ENCODE measurements at places on chromosomes 13 and 19.

DNA sequence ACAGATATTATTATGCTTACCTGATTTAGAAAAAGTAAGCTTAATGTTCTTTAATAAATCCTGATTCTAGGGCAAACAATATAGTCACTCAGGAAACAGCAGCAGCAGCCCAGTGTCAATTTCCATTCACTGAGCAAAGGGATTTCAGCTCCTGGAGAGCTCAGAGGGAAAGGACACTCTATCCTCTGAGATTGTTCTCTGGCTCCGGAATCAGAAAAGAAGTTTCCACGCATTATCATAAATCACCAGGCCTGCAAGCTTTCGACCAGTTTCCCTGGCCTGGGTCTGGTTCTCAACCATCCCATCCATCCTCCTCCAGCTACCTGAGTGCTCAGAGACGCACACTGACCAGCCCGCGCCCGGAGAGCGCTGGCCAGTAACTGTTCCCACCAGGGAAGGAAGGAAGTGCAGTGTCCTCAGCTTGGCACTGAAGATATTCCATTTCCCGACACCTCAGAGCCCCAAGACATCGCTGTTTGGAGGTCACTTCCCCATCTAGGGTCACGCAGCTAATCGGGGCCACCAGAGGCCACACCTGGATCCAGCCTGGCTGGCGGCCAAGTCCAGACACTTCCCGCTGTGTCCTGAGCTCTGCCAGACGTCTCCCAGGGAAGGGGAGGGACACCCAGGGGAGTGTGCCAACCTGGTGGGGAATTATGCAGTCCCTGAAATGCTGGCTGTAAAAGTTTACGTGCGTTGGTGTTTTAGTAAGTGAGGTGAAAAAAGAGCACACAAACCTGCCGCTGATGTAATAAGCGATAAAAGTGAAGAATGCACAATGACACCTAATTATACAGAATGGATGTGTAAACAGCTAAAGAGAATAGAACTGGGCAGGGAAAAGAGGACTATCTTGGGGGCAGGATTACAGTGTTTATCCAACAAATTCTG lies 29.1 kb downstream of the EPS15L1 start:
- DNase-seq = no peak

DNA sequence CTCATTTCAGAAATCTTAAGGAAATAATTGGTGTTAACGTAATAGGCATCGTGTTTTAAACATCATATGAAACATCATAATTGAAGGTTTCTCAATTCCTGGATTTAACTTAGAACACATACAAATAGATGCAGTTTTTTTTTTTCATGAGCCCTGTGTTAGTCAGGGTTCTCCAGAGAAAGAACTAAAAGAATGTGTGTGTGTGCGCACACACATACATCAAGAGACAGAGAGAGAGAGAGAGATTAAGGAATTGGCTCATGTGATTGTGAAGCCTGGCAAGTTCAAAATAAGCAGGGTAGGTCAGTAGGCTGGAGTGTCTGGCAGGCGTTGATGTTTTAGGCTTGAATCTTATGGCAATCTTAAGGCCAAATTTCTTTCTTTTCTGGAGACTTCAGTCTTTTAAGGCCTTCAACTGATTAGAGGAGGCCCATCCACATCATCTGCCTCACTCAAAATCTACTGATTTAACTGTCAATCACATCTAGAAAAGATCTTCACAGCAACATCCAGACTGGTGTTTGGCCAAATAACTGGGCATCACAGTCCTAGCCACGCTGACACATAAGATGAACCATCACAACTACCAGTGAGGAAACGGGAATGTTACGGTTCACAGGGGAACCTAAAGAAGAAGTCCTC lies 25.2 kb downstream of the SPATA13 start:
- no peak for DNase-seq

GRCh38 chr19:15199661-15200552 lies 888 bp downstream of the NOTCH3 start:
- no peak for DNase-seq

DNA sequence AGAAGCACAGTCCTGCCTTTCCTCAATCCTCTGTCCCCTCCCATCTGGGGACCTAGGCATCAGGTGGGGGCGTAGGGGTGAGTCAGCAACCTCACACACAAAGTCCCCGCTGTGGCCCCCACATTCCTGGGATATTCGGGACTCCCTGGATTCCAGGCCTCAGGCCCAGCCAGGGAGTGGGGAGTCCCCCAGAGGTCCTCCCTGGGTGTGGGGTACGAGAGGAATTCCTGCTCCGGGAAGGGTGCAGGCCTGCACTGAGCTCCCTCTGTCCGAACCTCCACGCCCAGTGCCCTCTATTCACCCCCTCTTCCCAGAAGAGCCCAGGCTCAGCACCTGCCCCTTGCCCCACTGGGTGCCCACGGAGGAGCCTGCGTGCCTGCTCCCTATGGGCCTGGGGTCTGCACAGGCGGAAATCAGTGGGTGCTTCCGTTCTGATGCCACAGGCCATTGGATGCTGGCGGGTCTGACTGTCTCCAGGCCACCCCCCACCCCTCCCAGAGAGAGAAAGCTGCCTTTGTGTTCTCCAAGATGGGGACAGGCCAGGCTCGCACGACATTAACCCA lies 3.4 kb downstream of the CADM4 start:
- DNase-seq = no peak

DNA sequence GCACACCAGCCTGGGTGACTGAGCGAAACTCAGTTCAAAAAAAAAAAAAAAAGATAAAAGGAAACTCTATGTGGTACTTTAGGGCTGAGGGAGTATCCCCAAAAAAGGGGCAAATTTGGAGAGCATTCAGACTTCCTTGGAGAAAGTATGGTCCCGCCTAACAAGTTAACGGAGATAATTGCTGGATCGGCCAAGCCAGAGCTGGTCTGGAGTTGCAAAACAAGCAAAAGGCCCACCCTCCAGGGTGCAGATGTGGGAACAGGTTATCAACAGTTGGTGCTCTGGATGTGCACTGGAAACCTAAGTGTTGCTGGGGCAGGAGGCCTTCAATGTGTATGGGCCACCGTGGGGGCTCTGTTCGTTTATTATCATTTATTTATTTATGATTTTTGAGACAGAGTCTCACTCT lies 2.8 kb downstream of the IQCN start:
- no peak for DNase-seq

GRCh38 chr13:98222081-98222554 lies 45.0 kb upstream of the RNF113B start:
- no peak for DNase-seq

GRCh38 chr13:102769679-102770078 lies 3.9 kb downstream of the TEX30 start:
- no peak for DNase-seq

- DNase-seq = no peak
These were observed 1500.4 kb downstream of the EFNB2 start for GRCh38 chr13:105035092-105035491.

- DNase-seq = no peak
These were observed 8.5 kb upstream of the LSR start for GRCh38 chr19:35240327-35240726.

DNA sequence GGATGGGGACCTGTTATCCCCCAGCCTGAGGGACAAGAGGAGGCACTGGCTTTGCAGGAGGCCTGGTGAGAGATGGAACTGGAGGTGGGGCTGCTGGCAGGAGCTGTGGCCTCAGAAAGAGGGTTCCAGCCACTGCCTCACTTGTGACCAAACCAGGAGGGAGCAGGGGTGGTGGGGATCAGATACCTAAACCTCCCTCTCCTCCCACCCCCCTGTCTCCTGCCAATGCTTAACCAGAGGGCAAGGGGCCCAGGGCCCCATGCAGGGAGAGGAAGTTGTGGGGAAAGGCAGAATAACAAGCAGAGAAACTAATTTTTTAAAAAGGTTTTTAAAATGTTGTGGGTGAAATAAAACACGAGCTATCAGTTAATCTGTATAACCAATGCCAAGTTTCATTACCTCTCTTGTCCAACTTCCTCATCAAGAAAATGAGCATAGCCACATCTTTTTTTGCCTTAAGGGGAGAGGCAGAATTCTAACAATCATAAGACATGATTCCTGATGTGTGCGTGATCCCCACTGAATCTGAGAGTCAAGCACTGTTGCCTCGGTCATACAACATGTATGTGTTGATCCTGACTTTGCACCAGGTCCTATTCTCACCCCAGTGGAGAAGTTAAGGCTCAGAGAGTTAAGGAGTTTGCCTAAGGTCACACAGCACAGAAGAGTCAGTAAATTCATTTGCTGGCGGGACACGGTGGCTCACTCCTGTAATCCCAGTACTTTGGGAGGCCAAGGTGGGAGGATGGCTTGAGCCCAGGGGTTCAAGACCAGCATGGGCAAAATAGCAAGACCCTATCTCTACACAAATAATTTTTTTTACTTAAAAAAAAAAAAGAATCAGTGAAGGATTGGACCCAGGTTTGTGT lies 12.9 kb downstream of the FXYD5 start:
- no peak for DNase-seq

GRCh38 chr19:7559102-7559501 lies 23.6 kb downstream of the PNPLA6 start:
- no peak for DNase-seq

DNA sequence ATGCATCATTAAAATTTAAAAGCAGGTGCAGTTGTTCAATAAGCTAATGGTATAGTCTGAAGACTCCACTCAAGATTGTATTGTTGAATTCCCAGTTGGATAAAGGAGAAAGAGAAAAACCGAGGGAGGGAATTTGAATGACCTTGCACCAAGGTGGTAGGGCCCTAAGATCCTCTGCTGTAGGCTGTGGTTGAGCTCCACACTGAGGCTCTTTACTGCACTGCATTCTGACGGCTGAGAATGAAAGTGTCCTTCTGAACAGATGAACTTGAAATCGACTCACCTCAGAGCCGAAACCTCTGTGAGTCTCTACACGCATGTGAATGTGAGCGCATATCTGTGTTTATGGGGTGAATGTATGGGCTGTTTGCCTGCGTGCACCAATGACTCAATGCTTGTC lies 388.9 kb upstream of the DACH1 start:
- DNase-seq = peak; percentile 13

- no peak for DNase-seq
These were observed 27.1 kb upstream of the DOCK9 start for GRCh38 chr13:99004978-99005377.

GRCh38 chr13:51870616-51871015 lies 8.8 kb downstream of the CCDC70 start:
- DNase-seq = no peak

GRCh38 chr13:26601669-26602068 lies 44.2 kb downstream of the WASF3 start:
- no peak for DNase-seq

- no peak for DNase-seq
These were observed at the start of gene TRIP10 for GRCh38 chr19:6739390-6739882. TSS of gene TRIP10 (plus strand) at chr19:6739680. CDS start at chr19:6739762, 82 bp downstream.

DNA sequence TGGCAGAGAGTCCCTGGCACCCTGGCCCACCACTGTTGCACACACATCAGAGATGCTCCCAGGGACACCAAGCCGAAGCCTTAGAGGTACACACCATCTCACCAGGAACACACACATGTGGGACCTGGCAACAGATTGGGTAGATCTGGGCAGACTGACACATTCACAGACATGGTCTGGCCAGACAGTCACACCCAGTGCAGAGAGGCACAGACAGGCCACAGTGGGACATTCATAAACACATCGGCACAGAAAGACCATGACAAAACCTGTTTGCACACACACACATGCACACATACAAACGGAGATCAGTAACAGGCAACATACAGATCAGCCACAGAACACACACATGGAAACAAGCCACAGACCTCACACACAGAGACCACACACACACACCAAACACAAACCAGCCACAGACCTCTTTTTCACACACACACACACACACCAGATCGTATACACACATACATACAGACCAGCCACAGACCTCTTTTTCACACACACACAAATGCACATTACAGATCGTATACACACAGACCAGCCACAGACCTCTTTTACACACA lies 6.3 kb upstream of the JUNB start:
- DNase-seq = no peak

DNA sequence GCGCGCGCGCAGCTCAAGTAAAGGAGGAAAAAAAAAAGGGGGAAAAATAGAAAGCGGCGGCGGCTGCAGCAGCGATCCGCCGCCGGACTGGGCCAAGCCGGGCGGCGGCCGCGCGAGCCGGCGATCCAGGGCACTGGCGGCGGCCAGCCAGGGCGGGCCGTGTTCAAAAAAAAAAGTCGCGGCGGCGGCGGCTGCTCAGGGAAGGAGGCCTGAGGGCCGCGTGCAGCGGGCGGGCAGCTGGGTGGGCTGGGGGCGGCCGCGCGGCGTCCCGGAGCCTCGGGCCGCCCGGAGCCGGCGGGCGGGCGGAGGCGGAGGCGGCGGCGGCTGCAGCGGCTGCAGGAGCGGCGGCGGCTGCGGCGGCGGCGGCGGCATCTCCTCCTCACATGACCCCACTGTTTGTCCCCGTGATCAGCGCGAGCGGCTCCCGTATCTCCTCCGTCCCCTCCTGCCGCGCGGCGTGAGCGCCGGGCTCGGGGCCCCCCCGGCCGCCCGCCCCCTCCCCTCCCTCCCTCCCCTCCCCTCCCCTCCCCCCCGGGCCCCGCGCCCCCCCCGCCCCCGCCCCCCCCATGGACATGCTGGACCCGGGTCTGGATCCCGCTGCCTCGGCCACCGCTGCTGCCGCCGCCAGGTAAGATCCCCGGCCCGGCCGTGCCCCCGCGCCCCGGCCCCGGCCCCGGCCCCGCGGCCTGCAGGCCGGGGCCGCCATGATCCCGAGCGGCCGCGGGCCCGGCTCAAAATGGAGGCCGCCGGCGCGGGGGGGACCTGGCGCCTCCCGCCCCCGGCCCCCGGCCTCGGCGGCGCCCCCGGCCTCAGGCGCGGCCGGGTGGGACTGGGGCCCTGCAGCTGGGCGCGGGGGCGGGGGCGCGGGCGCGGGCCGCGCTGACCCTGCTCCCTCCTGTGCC lies at the start of gene USF2:
Gene USF2, plus strand, starts transcription at position 427 of the 902 bp plus-strand sequence. Its CDS starts 140 bp downstream, at position 567.
- DNase-seq = peak; percentile 26

DNA sequence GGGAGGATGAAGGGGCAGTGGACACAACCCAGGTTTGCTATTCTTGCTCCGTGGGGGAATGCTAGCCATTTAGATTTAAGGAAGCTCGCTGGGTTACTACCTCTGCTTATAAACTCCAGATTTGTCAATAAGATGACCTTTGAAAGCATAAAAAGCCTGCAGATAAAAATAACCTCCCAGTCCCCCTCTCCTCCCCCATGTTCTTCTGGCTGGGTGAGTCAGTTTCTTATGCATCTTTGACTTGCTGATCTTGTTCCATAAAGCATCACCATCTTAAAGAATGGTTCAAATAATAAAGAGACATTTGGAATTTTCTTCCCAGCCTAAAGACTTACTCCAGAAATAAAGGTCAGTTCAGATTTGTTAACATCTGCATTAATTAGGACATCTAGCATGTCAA lies 118.3 kb upstream of the RNF113B start:
- DNase-seq = no peak

GRCh38 chr13:40790154-40790616 lies 774 bp downstream of the SLC25A15 start:
- DNase-seq = no peak

- DNase-seq = no peak
These were observed 29.0 kb downstream of the TNFSF11 start for GRCh38 chr13:42602906-42603305.

GRCh38 chr19:7200736-7201135 lies 93.5 kb downstream of the INSR start:
- no peak for DNase-seq

GRCh38 chr19:54918499-54918898 lies 12.6 kb downstream of the NCR1 start:
- no peak for DNase-seq

Data from HCT116 (cell line).